ENCODE measurements at places on chromosomes 4 and X.

GRCh38 chr4:76689145-76689817 is 208.7 kb downstream of the SOWAHB start:
- DNase-seq: no peak

DNA sequence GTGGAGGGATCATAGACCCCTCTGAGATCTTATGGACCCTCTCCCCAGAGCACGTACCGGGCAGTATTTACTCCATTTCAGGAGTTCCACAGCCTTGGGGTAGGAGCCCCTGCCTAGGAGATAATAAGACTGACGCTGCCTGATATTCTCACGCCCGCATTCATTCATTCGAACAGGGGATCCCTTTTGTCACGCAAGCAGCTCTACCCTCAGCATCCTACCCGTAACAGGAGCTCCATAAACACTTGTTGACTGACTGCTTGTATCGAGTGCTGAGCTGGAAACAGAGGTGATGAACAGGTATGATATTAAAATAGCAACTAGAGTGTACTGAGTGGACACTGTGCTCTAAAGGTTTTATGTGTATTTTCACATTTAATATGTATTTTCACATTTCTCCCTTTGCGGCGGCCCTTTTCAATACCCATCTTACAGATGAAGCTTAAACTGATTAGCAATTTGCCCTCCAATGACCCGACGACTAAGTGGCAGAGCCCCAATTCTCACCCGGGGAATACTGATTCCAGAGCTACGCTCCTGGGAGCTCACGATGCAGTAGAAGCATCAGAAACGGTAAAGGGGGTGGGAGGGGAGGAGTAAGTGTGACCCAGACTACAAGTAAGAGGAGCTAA is 888 bp downstream of the RAB28 start:
- no peak for DNase-seq

DNA sequence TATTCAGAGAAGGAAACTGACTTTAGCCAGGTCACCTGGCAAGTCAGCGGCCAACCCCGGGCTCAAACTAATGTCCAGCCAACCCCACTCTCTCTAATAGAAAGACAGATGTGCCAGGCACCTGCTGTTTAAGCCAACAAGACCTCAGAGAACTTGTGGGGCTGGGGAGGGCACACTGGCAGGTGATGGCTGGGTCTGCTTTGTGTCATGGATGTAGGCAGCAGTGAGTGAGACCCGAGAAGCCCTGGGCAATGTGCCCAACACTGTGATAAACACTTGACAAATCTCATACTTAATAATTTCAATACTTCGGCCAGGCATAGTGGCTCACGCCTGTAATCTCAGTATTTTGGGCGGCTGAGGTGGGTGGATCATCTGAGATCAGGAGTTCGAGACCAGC is 9.0 kb upstream of the CD99L2 start:
- DNase-seq: no peak

- no peak for DNase-seq
Observed at GRCh38 chrX:133783274-133783673, 202.1 kb downstream of the GPC3 start.

GRCh38 chrX:133856819-133857218 is 128.6 kb downstream of the GPC3 start:
- no peak for DNase-seq

- DNase-seq: no peak
Observed at GRCh38 chr4:7970361-7970946, 30.8 kb upstream of the AFAP1 start.

GRCh38 chr4:165921546-165921945 is 48.5 kb downstream of the TLL1 start:
- DNase-seq: no peak

DNA sequence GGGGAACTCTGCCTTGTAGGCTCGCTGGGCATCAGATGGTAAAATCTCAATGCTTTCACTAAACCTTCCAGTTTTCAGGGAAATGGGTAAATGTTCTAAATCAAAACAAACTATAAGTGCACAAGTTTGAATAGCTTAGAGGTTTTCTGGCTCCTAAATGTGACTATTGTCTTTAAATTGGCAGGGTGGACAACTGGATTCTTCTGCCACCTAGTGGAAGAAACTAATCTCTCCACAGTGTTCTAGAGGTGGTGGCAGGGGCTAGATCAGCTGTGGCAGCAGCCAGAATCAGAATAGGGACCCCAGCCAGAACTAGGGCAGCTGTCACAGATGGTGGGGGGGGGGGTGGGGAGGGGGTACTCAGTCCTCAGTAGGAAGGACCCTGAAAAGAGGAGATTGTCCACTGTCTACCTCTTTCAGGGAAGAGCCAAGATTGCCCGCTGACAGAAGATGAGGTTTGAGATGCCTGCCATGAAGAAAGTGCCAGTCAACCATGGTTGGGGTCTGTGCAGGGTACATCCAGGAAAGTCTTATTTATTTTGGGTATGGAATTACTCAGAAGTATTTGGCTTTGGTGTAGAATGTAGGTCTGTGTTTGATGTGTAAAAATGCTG is 201.4 kb downstream of the CCNG2 start:
- DNase-seq: no peak

- no peak for DNase-seq
Observed at GRCh38 chr4:174592985-174593335, 70.7 kb upstream of the HPGD start.

DNA sequence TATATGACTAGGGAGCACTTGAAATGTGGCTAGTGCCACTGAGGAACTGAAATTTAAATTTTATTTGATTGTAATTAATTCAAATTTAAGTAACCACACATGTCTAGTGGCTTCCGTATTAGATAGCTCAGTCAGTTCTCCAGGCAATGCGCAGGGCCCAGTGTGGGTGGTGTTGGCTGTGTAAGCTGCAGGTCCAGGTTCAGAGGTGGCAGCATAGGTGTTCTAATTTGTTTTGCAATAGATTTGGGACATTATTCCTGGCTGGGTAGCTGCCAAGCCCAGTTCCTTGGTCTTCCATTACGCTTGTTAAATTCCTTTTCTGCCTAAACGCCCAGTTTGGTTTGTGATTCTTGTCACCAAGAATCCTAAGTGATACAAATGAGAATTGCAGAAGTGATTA is 79.5 kb downstream of the FAM184B start:
- no peak for DNase-seq

DNA sequence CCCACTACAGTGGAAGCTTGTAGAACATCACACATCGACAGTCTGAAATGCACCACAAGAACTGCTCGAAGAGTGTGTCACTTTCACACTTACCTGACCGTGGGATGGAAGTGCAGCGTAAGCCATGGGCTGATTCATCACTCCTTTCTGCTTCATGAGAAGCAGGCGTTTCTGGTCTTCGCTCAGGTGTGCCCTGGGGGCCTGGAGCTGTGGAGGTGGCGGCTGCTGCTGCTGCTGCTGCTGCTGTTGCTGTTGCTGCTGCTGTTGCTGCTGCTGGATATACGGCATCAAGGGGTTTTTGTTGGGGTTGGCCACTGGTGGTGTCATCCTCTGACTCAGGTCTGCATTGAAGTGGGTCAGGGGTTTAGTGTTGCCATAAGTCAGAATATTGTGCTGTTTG is 223.6 kb downstream of the MGST2 start:
- no peak for DNase-seq

GRCh38 chr4:38949411-38950051 is 81.9 kb downstream of the FAM114A1 start:
- DNase-seq: peak; percentile 13

DNA sequence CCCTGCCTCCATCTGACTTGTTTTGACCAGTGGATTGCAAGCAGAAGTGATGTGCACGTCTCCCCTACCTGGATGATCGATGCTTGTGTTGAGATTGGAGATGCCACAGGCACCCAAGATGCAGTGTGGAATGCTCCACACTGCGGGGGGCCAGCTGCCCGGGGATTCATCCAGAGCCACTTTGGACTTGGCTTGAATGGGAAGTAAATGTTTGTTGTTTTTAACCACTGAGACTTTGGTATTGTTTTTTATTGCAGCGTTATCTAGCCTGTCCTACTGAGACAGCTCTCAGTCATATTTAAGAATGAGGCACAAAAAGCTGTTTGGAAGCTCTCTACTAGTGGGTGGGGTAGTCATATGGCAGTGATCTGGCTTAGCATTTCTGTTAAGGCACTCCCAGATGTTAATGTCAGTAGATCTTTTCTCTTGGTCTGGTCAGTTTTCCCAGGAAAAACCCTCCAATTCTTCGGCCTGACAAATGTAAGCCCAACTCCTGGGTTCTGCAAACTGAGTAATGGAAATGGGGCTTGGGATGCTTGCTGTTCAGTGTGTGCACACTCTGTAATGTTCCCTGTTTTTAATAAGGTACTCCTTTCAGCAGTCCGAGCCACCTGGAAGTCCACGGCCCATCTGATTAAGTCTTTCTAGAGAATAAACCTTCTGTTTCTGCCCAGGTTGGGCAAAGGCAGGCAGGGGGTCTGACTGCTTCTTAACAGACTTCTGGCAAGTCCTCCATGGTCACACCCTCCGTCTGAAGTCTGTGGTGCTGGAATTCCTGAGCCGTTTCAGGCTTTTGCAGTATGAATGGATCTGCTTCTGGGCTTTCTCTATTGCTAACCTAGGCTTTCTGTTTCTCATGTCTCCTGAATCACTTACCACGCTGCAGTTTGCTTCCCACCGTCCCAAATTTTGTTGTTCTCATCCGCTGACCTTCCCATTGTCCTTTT is 74.8 kb downstream of the WWC2 start:
- DNase-seq: no peak

GRCh38 chr4:113292371-113293042 is 243.1 kb downstream of the ANK2 start:
- DNase-seq: no peak

- no peak for DNase-seq
Observed at GRCh38 chr4:48698029-48698971, 81.8 kb downstream of the FRYL start.

GRCh38 chrX:93868289-93868965 is 194.4 kb downstream of the FAM133A start:
- no peak for DNase-seq

Data from activated gamma-delta T cell treated with Interleukin-2 at 50 U/mL for 16 hours (primary cell).